Fibroblast of upper back skin (primary cell): ENCODE measurements at places on chromosomes 11 and 22.
A peak's percentile ranks its signal among the peaks of the same experiment; 100 is the strongest.

- DNase-seq, result no peak
Measured at GRCh38 chr22:23470811-23471389, 109.2 kb downstream of the IGLL1 start.

DNA sequence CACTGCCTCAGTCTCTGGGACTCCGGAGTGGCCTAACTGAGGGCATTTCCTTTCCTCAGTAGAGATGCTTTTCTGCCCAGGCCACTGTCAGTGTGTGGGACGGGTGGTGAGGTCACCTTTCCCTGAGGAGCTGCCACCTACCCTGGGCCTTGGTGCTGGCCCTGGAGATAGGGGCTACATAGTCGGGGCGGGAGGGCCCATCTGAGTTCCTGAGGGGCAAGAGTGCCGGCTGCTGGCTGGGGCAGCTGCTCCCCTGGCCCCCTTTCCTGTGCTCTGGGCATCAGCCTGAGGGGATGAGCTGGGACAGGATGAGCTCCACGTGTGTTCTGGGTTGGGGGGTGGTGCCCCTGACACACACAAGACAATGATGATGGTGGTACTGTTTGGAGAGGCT, 5.4 kb downstream of the KCNC1 start:
- DNase-seq, result no peak

- DNase-seq, result no peak
Measured at GRCh38 chr11:107752508-107752907, 40.7 kb upstream of the SLN start.

- DNase-seq, result no peak
Measured at GRCh38 chr11:99154277-99154676, 133.5 kb downstream of the CNTN5 start.

GRCh38 chr11:27553186-27553585, 46.6 kb upstream of the LIN7C start:
- no peak for DNase-seq

DNA sequence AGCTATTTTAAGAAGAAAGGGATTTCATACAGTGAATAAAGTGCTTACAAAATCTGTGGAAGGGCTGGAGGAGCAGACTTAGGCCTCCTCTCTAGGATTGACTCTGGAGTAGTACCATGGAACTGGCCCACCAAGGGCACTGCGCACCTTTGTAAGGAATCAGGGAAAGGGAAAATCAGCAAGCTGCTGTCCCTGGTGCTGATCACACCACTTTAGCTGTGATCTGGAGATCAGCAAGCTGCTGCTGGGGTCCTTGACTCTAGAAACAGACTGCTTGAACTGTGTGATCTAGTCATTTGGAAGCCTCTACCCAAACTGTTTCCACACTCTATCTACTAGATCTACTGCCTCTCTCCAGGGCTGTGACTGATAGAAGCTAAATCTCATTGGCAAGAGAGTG, 18.4 kb upstream of the TECTA start:
- peak; percentile 9 for DNase-seq

GRCh38 chr11:73141031-73141308, 1.1 kb downstream of the FCHSD2 start:
- no peak for DNase-seq

DNA sequence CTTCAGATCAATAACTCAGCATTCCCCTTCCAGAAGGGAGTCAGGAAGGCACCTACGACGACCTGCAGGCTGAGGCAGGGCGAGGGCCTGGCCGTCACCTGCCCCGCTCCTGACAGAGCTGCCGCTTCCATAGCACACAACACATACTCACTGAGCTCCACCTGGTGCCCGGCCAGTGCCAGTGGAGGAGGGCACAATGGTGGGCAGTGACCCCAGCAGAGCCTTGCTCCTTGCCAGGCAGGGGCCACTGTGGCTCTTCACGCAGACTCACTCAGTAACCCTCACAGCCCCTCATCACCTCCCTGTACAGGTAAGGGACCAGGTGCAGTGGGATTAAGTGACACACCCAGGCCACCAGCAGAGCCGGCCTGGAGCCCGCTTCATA, 24.6 kb downstream of the LRFN4 start:
- DNase-seq, result no peak

DNA sequence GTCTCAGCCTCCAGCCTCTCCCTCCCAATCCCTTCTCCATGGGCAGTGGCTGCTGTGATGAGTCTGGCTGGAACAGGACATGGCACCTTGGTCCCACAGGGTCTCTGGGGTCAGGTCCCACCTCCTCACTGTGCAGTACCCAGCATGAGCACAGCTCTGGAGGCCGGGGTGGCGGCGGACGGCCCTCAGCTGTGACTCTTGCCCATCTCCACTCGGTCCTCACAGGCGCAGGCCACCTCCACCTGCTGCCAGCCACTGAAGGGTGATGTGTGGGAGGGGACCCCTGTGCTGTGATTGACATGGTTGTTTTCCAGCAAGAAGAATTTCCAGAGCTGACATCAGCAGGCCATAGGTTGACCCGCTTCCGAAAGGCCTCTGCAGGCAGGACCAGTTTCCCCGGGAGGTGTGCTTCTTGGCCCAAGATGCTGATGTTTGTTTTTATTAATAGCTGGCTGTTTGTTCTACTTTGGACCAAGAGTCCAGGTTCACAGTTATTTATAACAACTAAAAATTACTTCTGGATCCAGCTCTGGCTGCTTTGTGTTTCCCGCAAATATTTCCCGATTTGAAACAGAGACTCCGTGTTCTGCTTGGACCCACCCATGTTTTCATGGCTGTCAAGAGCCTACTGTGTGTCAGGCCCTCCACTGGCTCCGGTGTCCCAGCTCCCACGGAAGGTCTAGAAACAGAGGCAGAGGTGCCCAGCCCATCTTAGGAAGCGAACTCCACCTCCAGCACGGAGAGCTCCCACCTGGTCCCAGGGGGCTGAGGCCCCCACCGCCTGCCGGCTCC, 45.7 kb downstream of the SCUBE1 start:
- no peak for DNase-seq

DNA sequence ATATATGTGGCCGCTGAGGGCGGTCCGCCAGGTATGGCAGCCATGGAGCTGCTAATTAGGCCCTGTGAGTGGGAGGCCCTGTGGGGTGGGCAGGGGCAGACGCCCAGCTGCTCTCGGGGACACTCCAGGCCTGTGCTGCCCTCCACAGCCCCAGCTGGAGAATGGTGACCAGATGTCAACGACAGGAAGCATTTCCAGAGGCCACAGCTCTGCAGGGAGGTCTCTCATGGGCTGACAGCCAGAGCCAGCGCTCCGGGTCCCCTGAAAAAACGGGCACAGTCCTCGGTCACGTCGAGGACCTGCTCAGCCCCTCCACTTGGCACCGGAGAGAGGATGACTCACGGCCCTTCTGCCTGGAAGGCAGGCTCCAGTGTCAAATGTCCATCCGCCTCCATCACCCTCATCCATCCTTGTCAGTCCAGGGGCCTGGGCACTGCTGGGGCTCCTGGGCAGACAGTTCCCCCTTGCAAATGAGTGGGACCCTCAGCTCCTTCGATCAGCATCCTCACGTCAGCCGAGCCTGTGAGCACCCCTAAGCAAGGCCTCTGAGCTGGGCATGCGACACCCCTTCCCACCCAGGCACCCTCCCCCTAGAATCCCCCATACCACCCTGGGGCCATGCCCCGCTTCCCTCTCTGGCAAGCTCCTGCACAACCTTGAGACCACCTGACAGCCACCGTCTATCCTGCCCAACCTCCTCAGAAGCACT, 1.9 kb downstream of the BID start:
- peak; percentile 21 for DNase-seq

GRCh38 chr11:134489728-134490127, 77.7 kb upstream of the B3GAT1 start:
- DNase-seq, result no peak

DNA sequence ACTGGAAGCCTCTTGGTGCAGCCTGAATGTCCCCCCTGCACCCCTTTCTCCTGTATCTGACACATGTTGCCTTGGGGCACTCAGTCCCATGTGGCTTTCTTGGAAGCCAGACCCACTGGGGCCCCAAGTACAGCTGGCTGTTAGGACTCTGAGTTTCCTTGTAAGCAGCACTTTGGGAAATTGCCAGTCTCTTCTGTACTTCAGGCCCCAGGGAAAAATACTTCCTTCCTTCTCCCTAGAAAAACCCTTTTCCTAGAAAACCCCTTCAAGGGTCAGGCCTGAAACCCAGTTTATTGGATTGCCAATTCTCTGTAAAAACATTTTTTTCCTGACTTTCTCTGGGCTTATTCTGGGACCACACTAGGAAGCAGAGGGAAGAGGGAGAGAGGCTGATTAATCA, 360.3 kb downstream of the TENM4 start:
- no peak for DNase-seq

- no peak for DNase-seq
Measured at GRCh38 chr11:65208785-65209710, 27.3 kb downstream of the CAPN1 start.

DNA sequence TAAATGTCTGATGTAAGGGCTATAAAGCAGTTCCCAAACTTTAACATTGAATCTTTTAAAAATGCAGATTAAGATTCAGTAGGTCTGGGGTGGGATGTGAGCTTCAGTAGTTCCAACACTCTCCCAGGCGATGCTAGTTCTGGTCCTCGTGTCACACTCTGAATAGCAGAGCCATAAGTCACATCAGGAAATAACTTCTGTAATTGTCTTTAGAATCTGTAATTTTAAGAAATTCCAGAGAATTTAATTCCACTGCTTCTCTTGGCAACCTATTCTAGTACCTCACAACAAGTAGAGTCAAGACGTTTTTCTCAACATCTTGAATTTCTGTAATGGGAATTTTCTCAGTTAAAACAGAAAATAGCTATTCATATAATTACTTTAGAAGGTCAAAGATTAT, 223.1 kb downstream of the TMEM135 start:
- DNase-seq, result no peak

- no peak for DNase-seq
Measured at GRCh38 chr11:65382804-65383368, 440 bp upstream of the SLC25A45 start.
